NCI-H460 (cell line): ENCODE measurements at places on chromosomes 3 and 15. TPM values are rescaled to one million over a fixed set of nuclear protein-coding genes. Genes with fewer than 3 reads are reported as not detected.

The NCEH1 gene
- total RNA-seq: 45.0 and 50.2 TPM in 2 replicates

The CD96 gene
- total RNA-seq: not detected in 2 replicates

The DUOXA1 gene
- total RNA-seq: 0.97 and 0.98 TPM in 2 replicates

The GAP43 gene
- total RNA-seq: 0.40 and 0.66 TPM in 2 replicates
